ENCODE measurements at places on chromosomes 11 and 22. TPM values are rescaled to one million over a fixed set of nuclear protein-coding genes. Genes with fewer than 3 reads are reported as not detected.

- no peak for DNase-seq
Observed at GRCh38 chr22:26053737-26054316, 115.4 kb upstream of the SEZ6L start.

GRCh38 chr11:86509588-86509974 is 134.9 kb downstream of the CCDC81 start:
- DNase-seq: no peak

GRCh38 chr22:29769723-29770321 is 2.7 kb downstream of the UQCR10 start:
- no peak for DNase-seq

Gene UBQLN3
- not detected for total RNA-seq

Gene MYBPC3
- total RNA-seq: not detected
